ENCODE measurements at places on chromosomes 13 and 19. TPM values are rescaled to one million over a fixed set of nuclear protein-coding genes. Genes with fewer than 3 reads are reported as not detected.

Gene LGI4
- total RNA-seq: 5.9 TPM

Gene CERS1
- total RNA-seq: 7.2 TPM

Gene FUT1
- 1.6 TPM for total RNA-seq

DNA sequence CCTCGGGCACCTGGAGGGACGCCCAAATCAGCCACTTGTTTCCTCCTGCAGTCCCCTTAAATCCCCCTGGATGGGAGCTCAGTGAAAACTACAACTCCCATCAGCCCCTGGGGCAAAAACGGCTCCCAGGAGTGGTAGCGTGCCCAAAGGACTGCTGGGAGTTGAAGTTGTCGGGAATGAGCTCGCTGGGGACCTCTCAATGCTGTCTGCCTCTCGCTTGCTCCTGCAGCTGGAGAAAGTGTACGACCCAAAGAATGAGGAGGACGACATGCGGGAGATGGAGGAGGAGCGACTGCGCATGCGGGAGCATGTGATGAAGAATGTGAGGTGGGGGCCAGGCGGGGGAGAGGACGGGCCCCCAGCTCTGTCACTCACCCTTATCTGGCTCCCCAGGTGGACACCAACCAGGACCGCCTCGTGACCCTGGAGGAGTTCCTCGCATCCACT, 14.7 kb upstream of the DHDH start:
- no peak for DNase-seq

GRCh38 chr13:73240193-73240592, 181.4 kb downstream of the KLF5 start:
- DNase-seq: no peak

DNA sequence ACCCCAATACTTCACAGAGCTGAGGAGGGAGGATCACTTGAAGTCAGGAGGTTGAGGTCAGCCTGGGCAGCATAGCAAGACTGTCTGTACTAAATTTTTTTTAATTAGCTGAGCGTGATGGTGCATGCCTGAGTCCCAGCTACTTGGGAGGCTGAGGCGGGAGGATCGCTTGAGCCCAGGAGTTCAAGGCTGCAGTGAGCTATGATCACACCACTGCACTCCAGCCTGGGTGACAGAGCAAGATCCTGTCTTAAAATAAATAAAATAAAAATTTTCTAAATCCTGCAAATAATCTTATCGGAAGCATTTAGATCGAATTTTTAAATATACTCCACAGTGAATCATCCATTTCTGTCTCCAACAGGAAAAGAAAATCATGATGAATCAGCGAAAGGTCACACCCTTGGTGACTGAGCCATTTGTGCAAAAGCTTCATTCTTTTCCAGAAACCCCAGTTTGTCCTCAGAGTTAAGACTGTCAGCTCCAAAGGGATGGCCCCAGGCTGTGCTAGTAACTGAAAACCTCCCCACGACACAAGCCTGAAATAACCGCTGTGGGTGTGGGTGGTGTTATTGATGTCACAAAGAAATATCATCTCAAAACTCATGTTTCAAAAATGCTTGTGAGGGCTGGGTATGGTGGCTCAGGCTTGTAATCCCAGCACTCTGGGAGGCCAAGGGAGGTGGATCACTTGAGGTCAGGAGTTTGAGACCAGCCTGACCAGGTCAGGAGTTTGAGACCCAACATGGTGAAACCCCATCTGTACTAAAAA, 167.6 kb downstream of the PTPRS start:
- DNase-seq: no peak

- no peak for DNase-seq
These were observed 6.3 kb downstream of the TEAD2 start for GRCh38 chr19:49355909-49356353.

- no peak for DNase-seq
These were observed 46.7 kb upstream of the ZNF30 start for GRCh38 chr19:34880034-34880433.

- no peak for DNase-seq
These were observed 800.7 kb upstream of the SLITRK5 start for GRCh38 chr13:86870444-86870843.

- no peak for DNase-seq
These were observed 86.1 kb upstream of the TM9SF2 start for GRCh38 chr13:99415014-99415650.

DNA sequence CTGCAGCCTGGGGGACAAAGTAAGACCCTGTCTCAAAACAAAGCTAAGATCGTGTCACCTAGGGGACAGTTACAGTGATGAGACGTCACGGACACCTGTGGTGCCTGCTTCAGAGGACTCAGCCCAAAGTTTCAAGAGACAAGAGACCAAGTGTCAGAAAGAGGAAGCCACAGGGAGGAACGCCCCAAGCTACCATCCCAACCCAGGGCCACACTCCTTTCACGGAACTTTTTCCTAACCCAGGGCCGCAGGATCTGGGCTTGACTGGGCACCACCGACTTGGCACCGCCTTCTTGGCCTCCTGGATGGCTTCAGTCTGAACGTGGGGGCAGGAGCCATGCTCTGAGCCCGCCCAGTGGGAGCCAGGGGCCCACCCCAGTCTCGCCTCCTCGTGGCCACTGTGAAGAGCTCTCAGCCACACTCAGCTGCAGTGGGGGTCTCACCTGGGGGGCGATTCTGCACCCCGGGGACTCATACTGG, 8.5 kb downstream of the MOB3A start:
- no peak for DNase-seq

DNA sequence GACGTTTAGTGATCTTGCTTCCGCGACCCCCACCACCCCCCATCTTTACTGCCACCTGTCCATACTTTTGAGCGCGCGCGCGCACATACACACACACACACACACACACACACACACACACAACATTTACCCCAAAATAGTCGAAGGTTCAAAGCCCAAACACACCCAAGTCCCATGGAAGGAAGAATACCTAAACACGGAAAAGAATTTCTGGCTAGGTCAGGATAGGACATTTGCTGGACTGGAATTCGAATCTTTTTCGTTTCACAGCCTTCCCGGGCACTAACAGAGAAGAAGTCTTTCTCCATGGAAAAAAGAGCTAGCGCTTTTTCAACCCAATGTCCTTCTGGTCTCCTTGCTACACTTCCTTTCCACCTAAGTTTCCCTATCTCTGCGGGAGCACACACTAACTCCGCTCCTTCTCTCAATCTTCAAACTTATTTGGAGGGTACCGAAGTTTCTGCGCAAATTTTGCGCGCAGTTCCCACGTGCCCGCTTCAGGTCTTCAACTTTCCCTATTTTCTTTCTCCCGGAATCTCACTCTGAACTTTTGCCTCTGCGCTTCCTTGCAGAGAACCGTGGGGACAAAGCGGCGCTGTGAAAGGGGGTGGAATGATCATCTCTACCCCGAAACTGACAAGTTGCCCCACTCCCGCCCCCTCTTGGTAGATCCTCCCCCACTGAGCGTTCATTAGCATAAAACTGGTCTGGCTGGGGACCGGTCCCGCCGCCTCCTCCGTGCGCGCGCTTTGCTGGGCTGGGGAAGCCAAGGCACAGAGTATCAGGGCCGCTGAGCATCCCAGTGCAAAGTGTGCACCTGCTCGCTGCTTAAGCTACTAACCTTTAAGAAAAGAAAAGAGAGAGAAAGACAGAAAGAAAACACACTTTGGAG, 2.7 kb downstream of the DACH1 start:
- no peak for DNase-seq

GRCh38 chr19:10981252-10981895, 20.5 kb downstream of the SMARCA4 start:
- DNase-seq: no peak

GRCh38 chr19:18220632-18221275, 5.5 kb downstream of the PDE4C start:
- DNase-seq: no peak

DNA sequence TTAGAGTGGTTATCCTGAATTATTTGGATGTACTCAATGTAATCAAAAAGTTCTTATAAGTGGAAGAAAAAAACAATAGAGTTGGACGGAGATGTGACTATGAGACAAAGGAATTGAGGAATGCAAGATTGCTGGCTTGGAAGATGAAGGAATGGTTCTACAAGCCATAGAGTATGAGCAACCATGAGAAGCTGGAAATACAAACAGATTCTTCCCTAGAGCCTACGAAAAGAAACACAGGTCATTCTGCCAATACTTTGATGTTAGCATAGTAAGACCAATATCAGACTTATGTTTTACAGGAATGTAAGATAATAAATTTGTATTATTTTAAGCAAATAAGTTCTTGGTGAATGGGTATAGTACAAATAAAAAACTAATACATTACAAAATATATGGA, 249.2 kb downstream of the DIAPH3 start:
- DNase-seq: no peak

DNA sequence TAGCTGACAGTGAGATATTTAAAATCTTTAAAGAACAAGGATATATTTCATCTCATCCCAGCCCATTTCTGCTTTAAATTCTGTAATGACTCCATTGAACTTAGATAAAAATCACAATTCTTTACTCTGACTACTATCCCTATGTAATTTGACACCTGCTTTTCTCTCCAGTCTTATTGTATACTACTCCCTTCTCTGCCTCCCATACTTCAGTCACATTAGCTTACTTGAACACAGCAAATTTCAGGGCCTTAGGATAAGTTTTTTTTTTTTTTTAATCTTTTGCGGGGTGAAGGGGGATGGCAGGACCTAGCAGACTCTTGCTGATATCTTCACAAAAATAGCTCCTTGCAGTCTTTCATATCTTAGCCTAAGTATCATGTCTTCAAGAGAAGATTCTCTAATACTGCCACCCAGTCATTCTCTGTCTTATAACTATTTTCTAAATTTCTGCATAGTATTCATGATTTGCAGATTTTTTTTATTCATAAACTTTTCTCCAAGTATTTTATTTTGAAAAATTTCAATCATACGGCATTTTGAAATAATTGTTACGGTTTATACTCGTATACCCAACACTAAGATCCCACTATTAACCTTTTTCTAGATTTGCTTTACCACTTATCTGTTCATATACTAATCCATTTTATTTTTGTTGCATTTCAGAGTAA, 151.4 kb downstream of the PCCA start:
- no peak for DNase-seq
